ENCODE measurements at places on chromosomes 16 and 17.

DNA sequence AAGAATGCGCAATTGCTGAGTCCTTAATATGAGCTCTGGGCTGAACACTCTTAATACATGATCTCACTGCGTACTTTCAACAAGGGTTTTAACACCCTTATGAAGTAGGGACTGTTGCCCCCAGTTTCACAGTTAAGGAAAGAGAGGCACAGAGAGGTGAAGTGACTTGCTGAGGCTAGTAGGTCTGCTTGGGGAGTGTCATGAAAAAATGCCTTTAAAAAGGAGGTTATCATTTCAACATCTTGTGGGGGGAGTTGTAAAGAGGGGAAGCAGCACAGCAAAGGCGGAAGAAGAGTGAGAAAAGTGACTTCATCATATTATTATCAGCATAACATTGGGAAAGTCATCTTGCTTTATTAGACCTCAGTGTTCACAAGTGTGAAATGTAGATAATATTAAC is 2.1 kb downstream of the CCL4L2 start:
- no peak for DNase-seq

DNA sequence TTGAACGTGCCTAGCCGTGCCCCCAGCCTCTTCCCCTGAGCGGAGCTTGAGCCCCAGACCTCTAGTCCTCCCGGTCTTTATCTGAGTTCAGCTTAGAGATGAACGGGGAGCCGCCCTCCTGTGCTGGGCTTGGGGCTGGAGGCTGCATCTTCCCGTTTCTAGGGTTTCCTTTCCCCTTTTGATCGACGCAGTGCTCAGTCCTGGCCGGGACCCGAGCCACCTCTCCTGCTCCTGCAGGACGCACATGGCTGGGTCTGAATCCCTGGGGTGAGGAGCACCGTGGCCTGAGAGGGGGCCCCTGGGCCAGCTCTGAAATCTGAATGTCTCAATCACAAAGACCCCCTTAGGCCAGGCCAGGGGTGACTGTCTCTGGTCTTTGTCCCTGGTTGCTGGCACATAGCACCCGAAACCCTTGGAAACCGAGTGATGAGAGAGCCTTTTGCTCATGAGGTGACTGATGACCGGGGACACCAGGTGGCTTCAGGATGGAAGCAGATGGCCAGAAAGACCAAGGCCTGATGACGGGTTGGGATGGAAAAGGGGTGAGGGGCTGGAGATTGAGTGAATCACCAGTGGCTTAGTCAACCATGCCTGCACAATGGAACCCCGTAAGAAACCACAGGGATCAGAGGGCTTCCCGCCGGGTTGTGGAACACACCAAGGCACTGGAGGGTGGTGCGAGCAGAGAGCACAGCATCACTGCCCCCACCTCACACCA is 724 bp downstream of the GAA start:
- peak; percentile 18 for DNase-seq

GRCh38 chr17:20997711-20998570 is 44.9 kb downstream of the USP22 start:
- DNase-seq, result no peak

DNA sequence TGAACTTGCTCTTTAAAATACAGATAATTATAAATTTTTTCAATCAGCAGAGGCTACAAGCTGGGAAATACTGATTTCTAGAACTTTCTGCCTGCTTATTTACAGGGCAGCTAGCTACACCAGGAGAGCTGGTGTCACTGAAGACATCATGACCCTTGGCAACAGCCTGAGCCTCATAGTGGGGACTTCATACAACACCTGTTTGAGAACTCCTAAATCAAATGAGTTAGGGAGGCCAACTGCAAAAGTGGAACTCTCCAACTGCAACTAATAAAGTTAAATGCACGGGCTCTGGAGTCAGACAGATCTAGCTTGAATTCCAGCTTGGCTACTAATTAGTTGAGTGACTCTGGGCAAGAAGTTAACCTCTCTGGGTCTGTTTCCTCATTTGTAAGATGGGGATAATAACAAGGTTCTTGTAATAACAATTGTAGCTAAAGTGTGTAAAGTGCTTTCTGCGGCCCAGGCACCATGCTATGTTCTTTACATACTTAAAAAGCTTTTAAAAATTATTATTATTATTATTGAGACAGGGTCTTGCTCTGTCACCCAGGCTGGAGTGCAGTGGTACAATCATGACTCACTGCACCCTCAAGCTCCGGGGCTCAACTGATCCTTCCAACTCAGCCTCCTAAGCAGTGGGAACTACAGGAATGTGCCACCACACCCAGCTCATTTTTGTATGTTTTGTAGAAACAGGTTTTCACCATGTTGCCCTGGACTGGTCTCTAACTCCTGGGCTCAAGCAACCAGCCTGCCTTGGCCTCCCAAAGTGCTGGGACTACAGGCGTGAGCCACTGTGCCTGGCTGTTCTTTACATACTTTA is 33.4 kb downstream of the VAC14 start:
- no peak for DNase-seq

GRCh38 chr17:35117984-35118383 is 1.7 kb downstream of the RAD51D start:
- DNase-seq, result peak; percentile 20

DNA sequence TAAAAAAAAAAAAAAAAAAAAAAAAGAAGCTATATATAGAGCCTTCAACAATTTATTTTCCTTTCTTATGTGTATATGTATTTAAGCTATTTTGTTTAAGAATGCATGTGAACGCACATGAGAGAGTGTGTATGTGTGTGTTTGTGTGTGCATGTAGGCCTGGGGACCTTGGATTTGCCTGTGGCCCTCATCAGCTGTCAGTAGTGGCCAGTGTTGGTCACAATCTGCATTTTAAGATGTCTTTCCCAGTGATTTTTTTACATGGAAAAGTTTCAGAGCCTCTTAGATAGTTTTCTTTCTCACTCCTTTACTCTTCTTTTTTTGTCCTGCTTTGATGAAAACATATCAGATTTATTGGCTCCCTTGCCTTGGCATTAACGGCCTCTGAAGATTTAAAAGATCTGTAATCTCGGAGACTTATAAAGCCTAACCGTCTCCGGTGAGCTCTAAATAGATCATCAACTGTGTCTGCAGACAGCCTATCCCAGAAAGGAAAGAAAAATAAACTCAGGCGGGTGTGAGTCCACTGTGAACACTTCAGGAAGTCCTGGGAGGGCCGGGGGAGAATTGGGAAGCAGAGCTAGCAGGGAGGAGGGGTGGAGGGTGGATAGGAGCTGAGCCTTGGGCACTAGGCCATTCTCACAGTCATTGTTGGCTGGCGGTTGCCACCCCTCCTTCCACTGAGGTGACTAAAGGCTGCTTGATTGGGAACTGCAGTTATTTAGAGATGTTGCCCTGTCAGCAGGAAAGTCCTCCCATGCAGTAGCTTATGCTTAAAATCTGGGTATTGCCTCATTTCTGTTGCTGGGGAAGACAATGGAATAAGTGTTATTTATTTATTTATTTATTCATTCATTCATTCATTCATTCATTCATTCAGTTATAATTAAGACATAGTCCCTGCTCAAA is 86.8 kb downstream of the WWP2 start:
- no peak for DNase-seq

DNA sequence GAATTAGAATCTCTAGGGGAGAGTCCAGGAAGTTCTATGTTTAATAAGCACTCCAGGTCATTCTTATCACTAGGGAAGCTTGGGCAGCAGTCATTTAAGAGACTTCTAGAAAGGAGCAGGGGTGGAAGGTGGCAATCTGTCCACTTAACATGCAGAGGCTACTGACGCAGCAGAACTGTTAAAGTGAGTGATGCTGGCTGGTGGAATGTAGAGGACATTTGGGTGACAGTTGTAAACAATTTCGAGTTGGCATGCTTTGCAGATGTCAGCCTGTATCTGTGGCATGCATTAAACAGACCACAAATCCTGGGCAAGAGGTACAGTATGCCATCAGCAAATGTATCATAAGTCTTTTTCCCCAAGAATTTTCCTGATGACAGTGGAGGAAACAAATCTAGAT is 40.5 kb upstream of the HS3ST3A1 start:
- no peak for DNase-seq

GRCh38 chr17:44767493-44767892 is 8.7 kb downstream of the ADAM11 start:
- no peak for DNase-seq

GRCh38 chr16:11063448-11064201 is 119.3 kb downstream of the CLEC16A start:
- DNase-seq, result no peak
